SK-N-SH treated with all-trans-retinoic acid at 6 μM for 48 hours (cell line): ENCODE measurements at places on chromosomes 3 and 15.

DNA sequence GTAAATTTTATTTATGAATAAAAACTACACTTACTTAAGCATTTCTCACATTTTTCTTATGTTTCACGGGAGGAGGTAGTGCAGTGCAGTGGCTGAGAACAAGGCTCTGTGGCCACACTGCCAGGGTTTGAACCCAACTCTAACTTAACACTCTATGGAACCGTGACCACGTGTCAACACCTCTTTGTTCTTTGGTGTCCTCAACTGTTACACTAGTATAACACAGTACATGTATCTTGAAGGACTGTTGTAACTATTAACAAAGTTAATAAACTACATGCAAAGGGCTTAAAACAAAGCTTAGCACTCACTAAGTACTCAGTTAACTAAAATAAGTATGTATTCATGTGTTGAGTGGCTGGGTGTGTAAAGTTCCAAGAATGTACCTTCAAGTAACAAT is 19.5 kb downstream of the CD47 start:
- no peak for ATAC-seq

DNA sequence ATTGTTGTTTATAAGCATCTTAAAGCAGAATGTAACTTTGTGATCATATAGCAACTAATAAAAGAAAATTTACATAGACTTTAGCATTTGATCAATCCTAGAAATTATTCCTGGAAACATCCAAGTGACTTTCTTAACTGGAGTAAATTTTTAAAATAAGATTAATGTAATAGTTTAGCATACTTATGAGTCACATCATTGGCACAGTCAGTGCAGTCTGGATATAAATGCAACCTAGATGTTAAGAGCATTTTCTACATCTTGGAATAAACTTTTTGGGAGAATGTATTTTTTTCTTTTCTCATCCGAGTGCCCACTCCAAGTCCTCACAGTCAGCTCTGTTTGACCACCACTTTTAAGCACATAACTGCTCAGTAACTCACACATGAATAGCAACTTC is 324.6 kb upstream of the PLSCR5 start:
- peak; percentile 58 for ATAC-seq

DNA sequence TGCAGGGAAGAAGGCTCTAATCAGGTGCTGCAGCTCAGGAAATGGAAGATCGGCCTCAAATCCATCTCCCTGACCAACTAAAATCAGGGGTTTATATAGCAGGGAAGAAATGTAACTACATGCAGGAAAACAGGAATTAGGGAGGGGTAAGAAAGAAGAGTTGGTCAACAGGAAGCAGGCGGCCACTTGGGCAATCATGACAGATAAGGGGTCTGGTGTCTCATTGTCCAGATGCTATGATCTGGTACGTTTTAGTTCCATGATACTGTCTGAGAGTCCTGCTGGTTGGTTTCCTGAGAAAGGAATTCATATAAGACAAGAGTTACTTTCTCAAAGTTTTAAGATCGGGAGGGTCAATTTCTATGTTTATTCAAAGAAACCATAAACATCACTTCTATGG is 24.2 kb downstream of the KATNBL1 start:
- no peak for ATAC-seq

- no peak for ATAC-seq
These were observed 266.3 kb downstream of the CHL1 start for GRCh38 chr3:462851-463250.

DNA sequence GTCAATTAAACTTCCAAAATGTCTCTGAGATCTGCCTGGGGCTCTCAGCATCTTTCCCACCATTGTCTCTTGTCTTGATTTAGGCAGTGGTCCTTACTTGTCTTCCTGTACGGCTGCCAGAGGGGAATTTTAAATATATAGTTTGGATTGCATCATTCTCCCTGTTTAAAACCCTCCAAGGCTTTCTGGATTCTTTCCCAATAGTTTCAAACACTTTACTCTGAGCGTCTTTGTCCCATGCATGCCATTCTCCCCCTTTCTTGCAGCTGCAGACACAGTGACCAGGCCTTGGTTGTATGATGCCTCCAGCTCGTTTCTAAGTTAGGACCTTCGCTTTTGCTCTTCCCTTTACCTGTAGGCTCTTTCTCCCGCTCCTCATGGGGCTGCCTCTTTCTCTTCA is 323.3 kb upstream of the CTNNB1 start:
- no peak for ATAC-seq

DNA sequence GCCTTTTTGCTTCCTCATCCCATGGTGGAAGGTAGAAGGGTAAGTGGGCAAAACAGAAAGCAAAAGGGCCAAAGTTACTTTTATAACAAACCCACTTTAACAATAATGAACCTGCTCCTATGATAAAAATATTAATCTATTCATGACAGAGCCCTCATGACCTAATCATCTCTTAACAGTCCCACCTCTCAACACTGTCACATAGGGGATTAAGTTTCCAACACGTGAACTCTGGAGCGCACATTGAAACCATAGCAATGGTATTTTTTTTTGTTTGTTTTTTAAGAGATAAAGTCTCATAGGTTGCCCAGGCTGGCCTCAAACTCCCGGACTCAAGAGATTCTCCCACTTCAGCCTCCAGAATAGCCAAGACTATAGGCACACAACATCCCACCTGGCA is 30.7 kb downstream of the KATNBL1 start:
- ATAC-seq = no peak
